ENCODE measurements at places on chromosomes 2 and 18. TPM values are rescaled to one million over a fixed set of nuclear protein-coding genes. Genes with fewer than 3 reads are reported as not detected.

MC2R gene
- not detected for total RNA-seq

DYNAP gene
- total RNA-seq: not detected

FAM161A gene
- 5.6 TPM for total RNA-seq

DNA sequence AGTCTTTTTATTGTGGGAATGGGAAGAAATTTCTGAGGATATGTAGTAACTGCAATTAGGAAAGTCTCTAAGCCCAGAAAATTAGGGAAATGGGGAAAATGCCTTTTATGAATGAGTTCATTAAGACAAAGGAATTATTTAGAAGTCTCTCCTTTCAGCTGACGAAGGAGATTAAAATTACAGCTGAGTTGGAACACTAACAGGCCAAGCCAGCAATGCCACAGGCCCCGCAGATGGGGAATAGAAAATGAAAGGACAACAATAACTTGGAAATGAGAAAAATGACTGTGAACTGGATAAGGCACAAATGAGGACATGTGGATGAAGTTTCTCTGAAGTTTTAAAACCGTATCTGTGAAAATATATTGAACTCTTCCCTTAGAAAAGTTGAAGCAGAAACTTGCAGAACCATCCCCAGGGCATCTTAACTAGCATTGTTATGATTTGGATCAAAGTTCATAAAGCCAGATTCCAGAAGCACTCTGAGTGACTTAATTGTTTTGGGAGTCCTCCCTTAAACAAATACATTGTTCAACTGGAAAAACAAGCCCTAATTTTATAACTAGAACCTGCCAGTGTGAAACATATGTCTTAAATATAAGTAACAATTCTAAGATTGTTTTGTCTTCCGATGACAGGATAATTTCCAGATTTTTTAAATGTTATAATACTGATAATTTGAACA is 51.3 kb downstream of the C2orf76 start:
- H3K27ac ChIP-seq: no peak overlapping the region
- no peak for DNase-seq
- H3K4me3 ChIP-seq: no peak overlapping the region

GRCh38 chr2:141942006-141942789 is 188.6 kb downstream of the LRP1B start:
- H3K27me3 ChIP-seq: no peaks in the 10 kb centered on the region
- no peak for DNase-seq
- no peak overlapping the region for H3K4me3 ChIP-seq
- no peaks in the 10 kb centered on the region for H3K36me3 ChIP-seq
- no peaks in the 10 kb centered on the region for H3K4me1 ChIP-seq

- H3K4me1 ChIP-seq: no peaks in the 10 kb centered on the region
- no peaks in the 10 kb centered on the region for H3K36me3 ChIP-seq
- no peak for DNase-seq
- no peak overlapping the region for H3K4me3 ChIP-seq
- H3K27ac ChIP-seq: no peak overlapping the region
- no peaks in the 10 kb centered on the region for H3K27me3 ChIP-seq
Observed at GRCh38 chr2:98790221-98790620, 59.3 kb upstream of the MGAT4A start.

- peak overlapping the region; percentile 62 for H3K27ac ChIP-seq
- no peaks in the 10 kb centered on the region for H3K36me3 ChIP-seq
- DNase-seq: no peak
- peaks cover 12% of the 10 kb centered on the region for H3K27me3 ChIP-seq
- H3K4me3 ChIP-seq: peak overlapping the region; percentile 28
Observed at GRCh38 chr2:171522788-171523087, 464 bp downstream of the CYBRD1 start.
